ENCODE measurements at places on chromosomes 2 and 18.

GRCh38 chr2:37326285-37326684 is 1.7 kb upstream of the PRKD3 start:
- DNase-seq: no peak

DNA sequence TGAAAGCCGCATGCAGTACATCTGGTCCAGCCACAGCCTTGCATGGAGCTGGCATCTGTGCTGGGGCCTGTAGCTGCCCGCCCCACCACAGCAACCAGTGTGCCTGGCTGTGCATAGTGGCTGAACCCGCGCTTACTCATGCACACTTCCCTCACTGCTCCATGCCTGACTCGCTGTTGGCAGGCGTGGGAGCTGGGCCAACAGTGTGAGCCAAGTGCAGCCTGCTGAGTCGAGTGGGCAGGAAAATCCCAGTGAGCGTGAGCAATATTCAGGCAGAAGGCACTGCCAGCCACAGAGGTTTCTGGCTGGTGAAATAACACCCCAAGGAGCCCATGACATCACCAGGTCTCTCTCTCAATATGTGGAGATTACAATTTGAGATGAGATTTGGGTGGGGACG is 1674.1 kb upstream of the TMEFF2 start:
- no peak for DNase-seq

DNA sequence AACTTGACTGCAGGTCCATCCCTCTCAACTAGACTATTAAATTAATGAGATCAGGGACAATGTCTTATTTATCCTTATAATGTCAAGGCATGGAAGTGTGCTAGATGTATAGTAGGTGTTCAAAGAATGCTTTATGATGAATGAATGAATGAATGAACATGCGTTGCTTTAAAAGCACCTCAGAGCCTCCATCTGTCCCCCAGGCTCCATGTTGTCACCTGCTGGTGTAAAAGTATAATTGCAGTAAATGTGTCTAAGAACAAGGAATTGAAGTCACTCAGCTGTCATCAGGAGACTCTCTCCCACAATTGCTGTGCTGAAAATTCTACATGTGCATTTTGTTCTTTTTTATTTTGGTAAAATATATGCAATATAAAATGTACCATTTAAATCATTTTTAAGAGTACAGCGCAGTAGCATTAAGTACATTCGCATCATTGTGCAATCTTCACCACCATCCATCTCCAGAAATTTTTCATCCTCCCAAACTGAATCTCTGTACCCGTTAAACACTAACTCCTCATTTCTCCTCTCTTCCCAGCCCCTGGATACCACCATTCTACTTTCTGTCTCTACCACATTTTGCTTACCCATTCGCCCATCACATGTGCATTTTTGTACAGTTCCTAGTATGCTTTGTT is 52.6 kb downstream of the GNAL start:
- DNase-seq: no peak

- DNase-seq: no peak
Observed at GRCh38 chr2:241849616-241850543, 8.8 kb downstream of the PDCD1 start.

DNA sequence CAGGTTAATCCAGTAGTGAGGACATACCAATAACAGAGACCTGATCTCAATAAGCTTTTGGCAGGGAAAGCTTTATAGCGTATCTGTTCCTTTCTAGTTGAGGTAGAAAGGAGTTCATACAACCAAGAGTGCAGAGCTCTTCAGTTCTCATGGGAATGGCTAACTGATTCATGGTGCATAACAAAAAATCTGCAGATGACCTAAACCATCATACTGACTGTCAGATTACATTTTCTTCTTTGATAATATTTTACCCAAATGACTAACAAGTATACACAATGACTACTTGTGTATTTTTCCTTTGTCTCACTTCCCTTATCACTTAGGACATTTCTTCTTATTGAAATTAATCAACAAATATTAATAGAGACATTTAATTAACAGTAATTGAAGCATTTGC is 140.0 kb upstream of the SERTAD2 start:
- DNase-seq: no peak

DNA sequence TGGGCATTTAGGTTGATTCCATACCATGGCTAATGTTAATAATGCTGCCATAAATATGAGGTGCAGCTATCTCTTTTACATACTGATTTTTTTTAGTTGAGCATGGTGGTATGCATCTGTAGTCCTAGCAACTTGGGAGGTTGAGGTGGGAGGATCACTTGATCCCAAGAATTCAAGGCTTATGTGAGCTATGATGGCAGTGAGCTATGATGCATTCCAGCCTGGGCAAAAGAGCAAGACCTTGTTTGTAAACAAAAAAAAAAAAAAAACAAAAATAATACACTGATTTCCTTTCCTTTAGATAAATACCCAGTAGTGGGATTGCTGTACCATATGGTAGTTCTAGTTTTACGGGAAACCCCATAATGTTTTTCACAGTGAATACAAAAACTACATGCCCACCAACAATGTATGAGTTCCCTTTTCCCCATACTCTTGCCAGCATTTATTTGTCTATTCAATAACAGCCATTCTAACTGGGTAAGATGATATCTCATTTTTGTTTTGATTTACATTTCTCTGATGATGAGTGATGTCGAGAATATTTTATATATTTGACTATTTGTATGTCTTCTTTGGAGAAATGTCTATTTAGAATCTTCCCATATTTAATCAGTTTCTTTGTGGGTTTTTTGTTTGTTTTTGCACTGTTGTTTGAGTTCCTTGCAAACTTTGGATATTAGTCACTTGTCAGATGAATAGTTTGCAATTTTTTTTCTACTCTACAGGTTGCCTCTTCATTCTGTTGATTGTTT is 281.0 kb upstream of the KYNU start:
- no peak for DNase-seq

- DNase-seq: no peak
Observed at GRCh38 chr2:61670591-61671501, 132.7 kb upstream of the XPO1 start.

- no peak for DNase-seq
Observed at GRCh38 chr2:217956586-217957457, 46.0 kb downstream of the TNS1 start.

DNA sequence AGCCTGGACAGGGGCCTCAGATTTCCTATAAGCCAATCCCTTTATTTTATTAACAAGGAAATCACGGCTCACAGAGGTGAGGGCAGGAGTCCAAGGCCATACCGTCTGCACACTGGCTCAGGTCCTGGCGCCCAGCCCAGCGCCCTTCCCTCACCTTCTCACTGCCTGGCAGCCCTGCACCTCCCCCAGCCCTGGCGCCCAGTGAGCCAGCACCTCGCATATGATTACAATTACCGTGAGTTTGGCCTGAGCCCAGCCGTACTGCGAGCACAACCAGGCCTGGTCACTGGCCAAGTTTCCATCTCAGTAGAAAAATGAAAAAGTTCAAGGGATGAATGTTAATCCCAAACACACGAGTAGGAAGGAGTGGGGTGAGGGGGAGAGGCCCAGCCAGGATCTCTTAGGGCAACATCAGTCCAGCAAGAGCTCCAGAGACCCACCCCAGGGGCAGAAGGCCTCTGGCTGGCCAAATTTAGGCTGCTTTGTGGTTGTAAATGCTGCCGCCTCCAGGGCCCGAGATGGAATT is 68.4 kb downstream of the MCFD2 start:
- DNase-seq: no peak

- no peak for DNase-seq
Observed at GRCh38 chr2:230650585-230651137, 62.0 kb upstream of the CAB39 start.

DNA sequence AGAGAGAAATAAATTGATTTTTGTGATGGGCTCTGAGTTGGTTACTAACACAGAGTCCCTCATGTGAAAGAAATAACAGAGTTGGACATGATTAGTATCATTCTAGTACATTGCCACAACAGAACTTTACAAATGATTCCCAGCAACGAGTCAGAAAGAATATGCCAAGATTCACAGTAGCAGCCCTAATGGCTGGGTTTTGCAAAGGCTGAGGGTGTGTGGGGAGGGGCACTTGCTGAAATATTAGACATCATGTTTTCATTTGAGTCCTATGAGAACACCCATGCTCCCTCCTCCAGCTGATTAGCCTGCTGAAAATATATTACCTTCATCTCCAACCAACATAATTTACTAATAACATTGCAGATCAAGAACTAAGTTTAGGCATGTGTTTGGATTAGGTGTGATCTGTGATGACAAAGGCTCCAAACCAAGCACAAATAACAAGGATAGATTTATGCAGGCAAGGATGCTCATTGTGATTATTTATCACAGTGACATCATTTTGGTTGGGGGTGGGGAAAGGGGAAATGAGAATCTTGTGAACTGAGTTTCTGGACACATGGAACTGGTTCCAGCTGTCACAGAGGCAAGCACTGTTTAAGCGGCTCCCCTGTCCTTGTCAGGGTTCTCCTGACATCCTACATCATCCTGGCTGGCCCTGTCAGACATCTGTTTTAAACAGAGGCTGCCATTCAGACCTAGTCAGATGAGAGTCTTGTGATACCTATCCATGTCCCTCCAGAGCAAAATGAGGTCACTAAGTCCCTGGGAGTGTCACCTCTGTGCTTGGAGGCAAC is 205.8 kb upstream of the NCKAP5 start:
- no peak for DNase-seq

- DNase-seq: no peak
Observed at GRCh38 chr2:186429104-186429503, 57.0 kb upstream of the ZC3H15 start.

- DNase-seq: no peak
Observed at GRCh38 chr2:68643011-68643873, at the start of gene PROKR1. Gene PROKR1, plus strand, starts transcription at chr2:68643579. Its CDS starts 2,243 bp downstream, at chr2:68645822.

- DNase-seq: no peak
Observed at GRCh38 chr2:198517976-198518375, 713.6 kb downstream of the PLCL1 start.

DNA sequence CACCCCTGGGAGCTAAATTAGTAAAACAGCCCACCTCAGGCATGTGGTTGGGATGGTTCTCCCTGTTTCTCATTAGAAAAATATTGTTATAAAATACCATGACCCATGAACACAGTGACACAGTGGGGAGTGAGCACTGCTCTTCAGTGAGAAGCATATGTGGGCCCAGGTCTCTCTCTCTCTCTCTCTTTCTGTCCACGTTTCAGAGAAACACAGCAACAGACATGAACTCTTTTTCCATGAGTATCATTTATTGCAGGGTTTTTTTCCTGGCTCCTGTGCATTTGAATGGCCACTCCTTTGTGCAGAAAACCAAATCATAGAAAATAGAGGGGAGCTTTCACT is 41.2 kb downstream of the CYRIA start:
- DNase-seq: no peak

DNA sequence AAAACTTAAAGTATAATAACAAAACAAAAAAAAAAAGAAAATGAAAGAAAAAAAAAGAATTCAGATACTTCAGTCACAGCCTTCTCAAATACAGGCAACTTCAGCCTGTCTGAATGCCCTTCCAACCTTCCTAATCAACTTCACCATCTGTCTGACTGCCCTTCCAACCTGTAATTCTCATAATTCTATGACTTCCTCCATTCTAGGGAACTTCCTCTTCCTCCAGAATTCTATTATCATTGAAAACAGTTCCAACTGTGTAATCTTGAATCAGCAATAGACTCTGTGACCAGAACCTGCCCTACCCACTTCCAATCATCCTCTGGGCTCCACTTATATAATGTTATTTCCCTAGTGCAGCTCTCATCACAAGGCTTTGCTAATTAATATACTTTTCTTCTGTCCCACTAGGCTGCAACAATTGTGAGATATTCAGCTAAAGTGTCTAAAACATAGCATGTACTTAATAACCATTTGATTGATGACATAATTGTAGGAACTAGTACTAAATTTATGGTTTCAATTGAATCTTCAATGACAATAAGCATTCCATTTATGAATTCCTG is 127.3 kb downstream of the UPP2 start:
- DNase-seq: no peak

DNA sequence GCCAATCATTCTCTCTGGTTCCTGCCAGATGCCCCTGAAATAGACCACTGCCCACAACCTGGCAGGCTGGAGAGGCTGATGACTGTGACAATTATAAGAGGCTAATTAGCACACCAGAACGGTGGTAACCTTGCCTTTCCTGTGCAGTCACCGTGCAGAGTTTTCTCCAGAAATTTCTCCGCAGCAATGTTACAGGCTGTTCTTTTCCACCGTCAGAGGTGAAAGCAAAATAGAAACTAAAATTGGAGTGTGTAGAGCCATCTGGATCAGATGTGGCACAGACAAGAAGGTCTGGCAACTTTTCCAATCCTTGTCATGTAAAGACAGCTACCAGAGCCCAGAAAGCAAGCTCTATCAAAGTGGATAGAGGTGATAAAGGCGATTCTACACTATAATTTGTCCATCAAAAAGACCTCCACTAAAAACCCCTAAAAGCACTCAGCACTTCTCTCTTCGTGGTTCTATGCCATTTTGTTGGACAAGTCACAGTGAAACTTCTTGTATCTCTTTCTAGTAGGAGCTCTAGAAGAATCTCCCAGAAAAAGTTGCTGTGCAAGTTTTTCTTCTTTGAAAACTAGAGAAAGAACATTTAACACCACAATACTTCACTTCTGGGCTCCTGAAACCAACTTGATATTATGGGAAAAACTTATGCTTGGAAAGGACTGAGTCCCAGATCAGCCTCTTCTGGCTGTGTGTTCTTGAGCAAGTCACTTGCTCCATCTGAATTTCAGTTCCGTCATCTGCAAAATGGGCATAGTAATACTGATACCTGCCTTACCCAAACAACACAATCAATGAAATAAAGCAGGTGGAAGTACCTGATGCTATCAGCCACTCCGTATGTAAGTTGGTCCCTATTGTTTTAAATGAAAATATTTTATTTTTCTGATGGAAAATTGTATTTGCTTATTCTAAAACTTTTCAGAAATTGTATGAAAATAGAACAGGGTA is 295.6 kb upstream of the DLGAP1 start:
- no peak for DNase-seq

- no peak for DNase-seq
Observed at GRCh38 chr18:24212939-24213338, 74.1 kb downstream of the CABYR start.

- no peak for DNase-seq
Observed at GRCh38 chr2:11029136-11029535, 117.4 kb downstream of the KCNF1 start.

- DNase-seq: no peak
Observed at GRCh38 chr2:69196327-69197117, 183.5 kb downstream of the ANTXR1 start.

DNA sequence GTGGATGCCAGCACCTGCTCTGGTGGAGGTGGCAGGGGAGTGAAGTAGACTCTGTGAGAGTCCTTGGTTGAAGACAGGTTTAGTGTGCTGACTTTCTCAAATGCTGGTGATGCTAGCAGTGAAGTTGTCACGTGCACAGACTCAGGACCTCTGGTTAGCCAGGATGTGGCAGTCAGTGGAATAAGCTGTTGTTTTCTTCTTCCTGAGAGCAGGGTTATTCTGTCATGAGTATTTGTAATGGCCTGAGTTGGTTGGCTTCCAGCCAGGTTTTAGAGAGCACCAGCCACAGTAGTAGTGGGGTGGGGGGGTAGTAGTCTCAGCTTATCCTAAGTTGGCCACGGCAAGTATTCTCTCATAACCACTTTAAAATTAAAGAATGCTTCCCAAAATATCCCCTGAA is 238.5 kb upstream of the FBXO11 start:
- DNase-seq: no peak

- no peak for DNase-seq
Observed at GRCh38 chr18:33467531-33467930, 27.0 kb upstream of the CCDC178 start.
